ENCODE measurements at places on chromosomes 2 and 18.

DNA sequence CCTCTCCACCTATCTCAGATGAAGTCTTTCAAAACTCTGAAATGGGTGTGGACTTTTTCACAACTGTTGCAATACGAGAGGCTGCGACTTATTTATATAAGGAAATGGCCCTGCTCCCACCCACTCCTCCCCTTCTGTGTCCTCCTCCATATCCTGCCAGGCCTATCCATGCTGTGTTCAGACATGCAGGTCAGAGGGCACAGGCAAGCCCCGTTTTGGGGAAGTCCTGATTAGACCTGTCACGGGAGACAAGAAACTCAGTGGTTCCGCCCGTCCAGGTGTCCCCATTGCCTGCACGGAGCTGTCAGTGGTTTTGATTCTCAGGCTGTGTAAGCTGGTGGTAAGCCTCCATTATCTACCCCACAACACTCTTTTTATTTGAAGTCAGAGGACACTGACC, 99.6 kb upstream of the MGAT5 start:
- no peak for DNase-seq

GRCh38 chr2:46521215-46521683, 41.9 kb downstream of the TMEM247 start:
- peak; percentile 97 for DNase-seq

- no peak for DNase-seq
These were observed 881.8 kb downstream of the DCDC2C start for GRCh38 chr2:4585057-4585635.

- DNase-seq, result no peak
These were observed 28.0 kb downstream of the APCDD1 start for GRCh38 chr18:10482363-10482984.

GRCh38 chr2:124026503-124026902, 1.4 kb downstream of the CNTNAP5 start:
- no peak for DNase-seq

DNA sequence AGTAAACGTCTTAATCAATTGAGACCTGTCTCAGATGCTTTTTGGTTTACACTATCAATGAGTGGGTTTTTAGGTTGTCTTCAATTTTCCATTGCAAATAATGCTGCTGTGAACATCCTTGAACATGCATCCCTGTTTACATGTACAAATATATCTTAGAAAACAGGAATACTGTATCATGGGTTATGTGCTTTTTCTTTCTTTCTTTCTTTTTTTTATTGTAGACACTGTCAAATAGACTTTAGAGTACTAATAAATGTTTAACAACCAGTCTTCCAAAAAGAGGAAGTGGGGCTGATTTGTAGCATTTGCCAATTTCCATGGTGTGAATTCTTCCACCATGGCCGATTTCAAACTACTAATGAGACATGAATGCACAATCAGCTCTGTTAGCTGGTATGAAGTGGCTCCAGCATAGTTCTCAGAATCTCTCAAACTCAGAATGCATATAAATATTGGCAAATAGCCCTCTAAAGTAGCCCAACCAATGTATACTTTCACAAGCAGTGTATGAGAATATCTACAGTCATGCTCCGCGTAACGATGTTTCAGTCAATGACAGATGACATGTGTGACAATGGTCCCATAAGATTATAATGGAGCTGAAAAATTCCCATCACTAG, 50.3 kb upstream of the B3GNT2 start:
- DNase-seq, result no peak

DNA sequence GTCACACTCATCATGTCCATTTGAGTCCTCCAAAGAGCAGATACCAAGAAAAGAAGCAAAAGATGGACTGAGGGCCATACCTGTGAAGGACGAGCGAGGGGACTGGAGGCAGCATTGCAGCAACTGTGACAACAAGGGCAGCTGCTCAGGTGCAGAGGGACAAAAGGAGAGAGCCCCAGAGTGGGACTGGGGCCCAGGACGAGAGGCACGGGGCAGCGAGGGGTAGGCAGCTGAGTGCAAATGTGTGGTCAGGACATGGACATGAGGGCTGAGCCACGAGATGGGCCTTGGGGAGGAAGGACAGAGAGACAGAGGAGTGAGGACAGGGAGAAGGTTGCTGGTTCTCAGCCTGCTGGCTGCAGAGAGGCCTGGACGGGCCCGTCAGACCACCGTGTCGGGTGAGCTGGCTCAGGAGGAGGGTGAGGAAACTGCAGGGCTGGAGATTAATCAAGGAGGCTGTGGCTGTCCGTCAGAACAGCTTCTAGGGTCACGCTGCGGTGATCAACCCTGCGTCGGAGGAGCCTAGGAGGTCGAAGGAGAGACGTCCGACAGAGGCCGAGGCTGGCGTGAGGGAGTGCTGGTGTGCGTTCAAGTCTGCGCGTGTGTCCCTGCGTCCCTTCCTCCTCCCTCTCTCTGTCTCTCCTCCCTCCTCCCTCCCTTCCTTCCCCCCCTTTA, 206.8 kb upstream of the HDAC4 start:
- DNase-seq, result no peak

DNA sequence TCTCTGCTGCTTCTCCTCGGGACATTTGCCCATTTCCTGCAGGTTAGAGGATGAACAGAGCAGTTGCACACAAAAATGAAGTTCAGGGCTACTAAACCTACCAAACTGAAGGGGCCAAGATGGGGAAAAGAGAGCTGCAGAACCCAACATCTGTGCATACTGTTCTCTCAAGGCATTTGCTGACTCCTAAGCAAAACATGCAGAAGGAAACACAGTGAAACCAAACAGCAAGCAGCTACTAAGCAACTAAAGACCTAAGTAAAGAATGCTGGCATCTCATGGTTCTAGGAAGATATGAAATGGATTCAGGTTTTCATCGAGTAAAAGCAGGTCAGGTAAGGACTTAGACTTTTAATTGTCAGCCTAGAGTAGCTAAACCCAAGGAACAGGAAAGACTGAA, 111.9 kb upstream of the SYT4 start:
- DNase-seq, result no peak

DNA sequence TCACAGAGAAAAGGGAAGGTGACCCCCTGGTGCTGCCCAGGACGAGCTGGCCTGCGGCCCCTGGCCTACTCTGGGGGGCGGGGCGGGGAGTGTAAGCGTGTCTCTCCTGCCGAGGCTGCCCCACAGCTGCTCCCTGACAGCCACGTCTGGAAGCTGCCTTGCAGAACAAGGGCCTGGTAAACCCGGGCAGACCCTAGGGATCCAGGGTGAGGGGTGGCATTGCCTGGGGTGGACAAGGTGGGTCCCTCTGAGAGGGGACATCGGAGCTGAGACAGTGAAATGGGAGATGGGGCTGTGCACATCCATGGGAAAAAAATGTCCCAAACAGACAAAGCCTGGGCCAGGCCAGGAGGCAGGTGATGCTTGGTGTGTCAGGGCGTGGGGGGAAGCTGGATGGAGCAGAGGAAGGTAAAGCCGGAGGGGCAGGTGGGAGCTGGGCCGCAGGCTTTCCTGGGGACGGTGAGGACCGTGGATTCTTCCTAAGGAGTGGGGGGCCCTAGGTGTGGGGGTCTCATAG, 66.0 kb upstream of the HDAC4 start:
- peak; percentile 77 for DNase-seq

- DNase-seq, result no peak
These were observed 573.7 kb downstream of the THSD7B start for GRCh38 chr2:137339051-137339450.

GRCh38 chr2:9282128-9283112, 75.8 kb downstream of the ASAP2 start:
- DNase-seq, result no peak

GRCh38 chr2:176642074-176642473, 372.8 kb downstream of the MTX2 start:
- no peak for DNase-seq

DNA sequence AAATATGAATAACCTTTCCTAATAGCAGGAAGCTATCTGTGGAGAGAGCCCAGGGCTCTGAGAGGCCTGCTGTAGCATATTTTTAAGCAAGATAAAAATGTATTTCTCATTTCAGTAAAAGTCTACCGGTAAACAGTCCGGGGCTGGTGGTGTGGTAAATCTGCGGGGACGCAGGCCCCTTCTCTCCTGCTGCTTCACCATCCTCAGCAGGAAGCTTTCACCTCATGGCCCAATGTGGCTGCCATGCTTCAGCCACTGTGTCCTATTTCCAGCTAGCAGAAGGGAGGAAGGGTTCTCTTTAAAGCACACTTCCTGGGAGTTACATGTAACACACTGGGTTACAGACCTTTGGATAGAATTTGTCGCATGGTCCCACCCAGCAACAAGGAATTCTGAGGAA, 79.5 kb upstream of the ODC1 start:
- no peak for DNase-seq

- no peak for DNase-seq
These were observed 3.2 kb downstream of the BOD1L2 start for GRCh38 chr18:57150081-57150480.

DNA sequence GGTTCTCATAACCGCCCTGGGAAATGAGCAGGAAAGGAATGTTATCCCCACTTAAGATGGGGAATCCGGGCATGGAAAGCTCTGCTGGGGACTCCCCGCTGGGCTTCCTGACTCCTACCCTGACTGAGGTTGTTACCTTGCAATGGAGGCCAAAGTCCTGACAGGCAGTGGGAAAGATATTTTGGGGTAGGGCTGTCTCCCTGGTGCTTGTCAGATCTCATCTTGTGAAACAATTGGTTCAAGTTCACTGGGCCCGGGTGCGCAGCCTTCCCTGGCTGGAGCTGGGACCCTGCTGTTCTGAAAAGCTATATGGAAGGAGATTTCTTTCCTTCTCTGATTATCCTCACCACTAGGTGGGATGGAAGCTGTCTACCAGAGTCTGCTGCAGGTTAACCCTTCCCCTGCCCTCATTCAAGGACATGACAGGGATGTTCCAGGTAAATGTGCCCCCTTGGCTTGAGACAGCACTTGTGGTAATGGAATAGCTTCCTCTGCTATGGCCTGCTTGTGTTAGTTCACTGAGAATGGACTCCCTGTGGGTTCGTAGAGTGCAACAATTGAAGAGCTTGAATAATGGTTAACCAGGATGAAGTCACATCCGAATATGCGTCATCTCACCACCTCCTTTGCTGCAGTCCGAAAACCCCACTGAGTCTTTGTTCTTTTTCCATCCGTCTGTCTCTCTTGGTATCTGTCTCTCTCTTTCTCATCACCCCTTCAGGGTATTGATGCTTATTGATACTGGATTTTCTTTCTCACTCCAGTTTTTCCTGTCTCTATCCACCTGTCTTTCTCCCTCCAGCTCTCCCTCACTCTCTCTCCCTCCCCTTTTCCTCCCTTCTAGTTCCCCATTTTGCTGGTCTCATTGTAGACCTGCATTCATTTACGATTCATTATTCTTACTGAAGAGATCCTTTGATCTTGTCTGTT, 67.8 kb upstream of the EPAS1 start:
- DNase-seq, result no peak

DNA sequence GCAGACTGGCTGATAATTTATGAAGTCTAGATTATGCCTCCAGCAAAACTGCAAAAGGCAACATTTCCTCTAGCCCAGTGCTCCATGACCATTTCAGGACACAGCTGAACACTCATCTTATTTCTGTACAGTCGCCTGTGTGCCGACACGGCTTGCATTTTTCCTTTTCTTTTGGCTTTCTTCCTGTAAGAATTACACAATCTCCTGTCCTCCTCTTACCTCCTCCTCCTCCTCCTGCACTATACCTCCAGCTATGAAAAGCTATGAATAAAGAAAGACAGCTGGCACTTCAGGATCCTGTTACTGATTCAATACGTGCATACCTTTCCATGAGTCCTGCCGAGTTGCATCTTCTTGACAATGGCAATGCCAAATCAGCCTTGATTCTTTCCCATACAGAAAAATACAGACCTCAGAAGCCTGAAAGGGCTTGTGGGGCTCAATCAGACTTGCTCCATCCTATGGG, 32.2 kb upstream of the TRIB2 start:
- DNase-seq, result no peak

DNA sequence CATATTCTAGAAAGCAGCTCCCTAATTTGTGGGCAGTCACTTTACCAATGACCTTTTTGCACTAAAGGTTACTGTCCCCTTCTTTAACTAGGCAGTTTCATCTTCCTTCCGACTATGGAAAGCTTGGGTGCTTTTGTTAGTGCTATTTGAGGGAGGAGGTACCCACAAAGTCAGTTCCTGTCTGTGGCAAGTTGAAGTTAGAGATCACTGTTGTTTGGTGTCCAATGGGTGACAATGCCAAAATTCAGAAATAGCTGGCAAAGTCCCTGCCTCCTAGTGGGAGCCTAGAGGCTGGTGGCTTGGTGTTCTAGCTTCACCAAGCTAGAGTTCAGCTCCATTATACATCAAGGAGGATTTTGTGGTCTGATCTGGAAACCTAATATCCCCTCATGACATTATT, 87.1 kb upstream of the PNPT1 start:
- no peak for DNase-seq

Data from vagina (tissue), 2 donors.